ENCODE measurements at places on chromosomes 11 and 22. TPM values are rescaled to one million over a fixed set of nuclear protein-coding genes. Genes with fewer than 3 reads are reported as not detected.

OR5M10 gene
- not detected for total RNA-seq

OVOL1 gene
- total RNA-seq = not detected

CSTF3 gene
- total RNA-seq = 28.0 TPM

MS4A3 gene
- not detected for total RNA-seq

MUC2 gene
- total RNA-seq = not detected

EMID1 gene
- total RNA-seq = not detected

MPEG1 gene
- not detected for total RNA-seq

OR8D2 gene
- total RNA-seq = not detected

SCGB1A1 gene
- total RNA-seq = not detected

PLAAT5 gene
- total RNA-seq = not detected

C11orf52 gene
- total RNA-seq = 0.25 TPM

FOSL1 gene
- total RNA-seq = 63.9 TPM

ZP1 gene
- not detected for total RNA-seq

CCDC86 gene
- total RNA-seq = 15.8 TPM

GRK2 gene
- 34.7 TPM for total RNA-seq

POU2AF1 gene
- not detected for total RNA-seq

CST6 gene
- not detected for total RNA-seq

OLFML1 gene
- 4.2 TPM for total RNA-seq

NTM gene
- total RNA-seq = 82.5 TPM

TRIM5 gene
- 52.2 TPM for total RNA-seq

NPAS4 gene
- total RNA-seq = not detected

MSANTD2 gene
- 12.3 TPM for total RNA-seq

OTOG gene
- not detected for total RNA-seq

UPK3A gene
- not detected for total RNA-seq

CCDC73 gene
- not detected for total RNA-seq

APOBEC3A gene
- total RNA-seq = not detected

CHRM1 gene
- not detected for total RNA-seq

TRIM21 gene
- 21.6 TPM for total RNA-seq

APOL6 gene
- 26.0 TPM for total RNA-seq

RIMBP3B gene
- 0.11 TPM for total RNA-seq

ACRV1 gene
- not detected for total RNA-seq

MMP1 gene
- 221 TPM for total RNA-seq

ANO1 gene
- not detected for total RNA-seq
